Activated gamma-delta T cell treated with Interleukin-2 at 50 U/mL for 16 hours (primary cell): ENCODE measurements at places on chromosomes 7 and 10.

DNA sequence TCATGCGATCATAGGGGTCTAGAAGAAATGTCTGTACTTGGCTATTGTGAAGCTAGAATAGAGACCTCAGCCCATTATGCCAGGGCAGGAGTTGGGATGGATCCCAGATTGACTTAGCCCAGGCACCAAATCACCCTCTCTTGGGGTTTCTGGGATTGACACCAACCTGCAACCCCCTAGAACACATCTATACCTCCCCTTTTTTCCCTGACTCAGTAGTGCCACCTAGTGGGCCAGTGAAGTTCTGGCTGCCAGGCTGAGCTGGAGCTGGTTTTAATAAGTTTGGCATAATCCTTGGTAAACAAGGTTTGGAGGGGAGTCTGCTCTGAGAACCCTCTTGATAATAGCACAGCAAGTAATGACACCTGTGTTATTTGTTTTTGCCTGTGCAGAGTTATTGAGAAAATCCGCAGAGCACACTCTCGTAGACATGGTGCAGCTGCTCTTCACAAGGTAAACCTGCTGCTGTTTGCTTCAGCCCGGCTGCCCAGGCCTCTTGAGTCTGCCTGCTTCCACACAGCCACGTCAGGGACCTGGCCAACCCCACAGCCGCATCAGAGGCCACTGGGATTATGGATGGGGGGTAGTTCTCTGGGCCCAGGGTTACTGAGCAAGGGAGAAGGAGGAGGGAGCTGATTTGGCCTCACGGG lies 43.3 kb upstream of the NFKB2 start:
- peak; percentile 70 for DNase-seq

DNA sequence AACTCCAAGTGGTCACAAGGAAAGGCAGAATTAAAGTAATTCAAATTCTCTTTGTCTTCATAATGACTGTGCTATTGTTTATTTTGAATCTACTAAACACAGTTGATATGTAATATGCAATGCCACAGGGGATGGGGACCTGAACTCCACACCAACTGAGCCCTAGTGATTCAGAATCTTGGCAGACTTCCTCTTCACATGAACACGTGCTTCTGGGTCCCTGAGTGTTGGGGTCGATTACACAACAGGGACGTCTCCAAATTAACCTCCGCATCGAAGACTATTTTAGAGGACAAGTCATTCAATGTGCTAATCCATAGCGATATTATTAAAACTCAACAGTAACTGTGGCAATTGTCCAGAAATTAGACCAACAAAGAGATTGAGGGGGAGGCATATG lies 95.3 kb upstream of the CARD11 start:
- DNase-seq = no peak

GRCh38 chr7:34544621-34545020 lies 113.4 kb upstream of the NPSR1 start:
- no peak for DNase-seq

DNA sequence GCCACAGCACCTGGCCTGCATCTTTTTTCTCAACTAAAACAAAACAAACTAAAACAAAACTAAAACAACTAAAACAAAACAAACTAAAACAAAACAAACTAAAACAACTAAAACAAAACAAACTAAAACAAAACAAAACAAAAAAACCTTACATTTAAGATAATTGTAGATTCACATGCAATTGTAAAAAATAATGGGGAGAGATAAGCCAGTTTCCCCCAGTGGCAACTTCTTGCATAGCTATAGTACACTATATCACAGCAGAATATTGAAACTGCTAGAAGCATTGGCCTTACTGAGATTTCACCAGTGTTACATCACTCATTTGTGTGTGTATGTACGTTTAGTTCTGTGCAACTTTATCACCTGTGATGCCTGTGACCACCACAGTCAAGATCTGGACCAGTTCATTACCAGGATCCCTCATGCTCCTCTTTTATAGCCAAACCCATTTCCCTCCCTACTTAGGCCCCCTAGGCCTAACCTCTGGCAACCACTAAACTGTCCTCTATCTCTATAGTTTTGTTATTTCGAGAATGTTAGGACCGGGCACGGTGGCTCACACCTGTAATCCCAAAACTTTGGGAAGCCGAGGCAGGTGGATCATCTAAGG lies 9.3 kb downstream of the FXYD4 start:
- no peak for DNase-seq

DNA sequence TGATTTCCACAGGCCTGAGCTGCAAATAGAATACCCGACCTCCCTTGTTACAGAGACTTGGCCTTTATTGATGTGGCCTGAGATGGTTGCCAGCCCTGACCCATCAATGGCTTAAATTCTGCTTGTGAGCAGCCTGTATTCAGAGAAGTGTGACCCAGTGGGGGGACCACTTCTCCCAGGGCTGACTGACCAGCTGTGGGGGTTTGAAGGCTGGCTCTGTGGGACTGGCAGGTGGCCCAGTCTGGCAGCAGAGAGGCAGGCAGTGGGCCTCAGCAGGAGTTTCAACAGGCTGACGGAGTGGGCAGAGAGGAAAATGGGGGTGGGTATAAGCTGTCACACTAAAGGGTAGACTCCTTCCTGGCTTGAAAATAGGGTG lies 12.2 kb upstream of the PPIF start:
- no peak for DNase-seq

DNA sequence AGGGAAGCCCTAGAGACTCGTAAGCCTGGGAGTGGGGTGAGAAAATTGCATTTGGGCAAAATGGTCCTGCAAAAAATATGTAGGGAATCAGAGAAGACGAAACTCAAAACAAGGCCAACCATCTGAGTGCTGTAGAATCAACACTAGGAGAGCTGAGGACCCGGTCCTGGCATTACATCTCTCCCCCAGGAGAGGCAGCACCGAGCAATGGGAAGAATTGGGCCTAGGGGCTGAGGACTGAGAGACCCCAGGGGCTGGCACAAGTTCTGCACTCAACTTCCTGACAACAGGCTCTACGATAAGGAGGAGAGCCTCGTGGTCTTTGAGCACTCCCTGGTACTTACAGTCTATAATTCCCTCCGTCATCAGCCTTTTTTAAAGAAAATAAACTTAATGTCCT lies 47.6 kb downstream of the BPGM start:
- no peak for DNase-seq

GRCh38 chr7:138382862-138383565 lies 77.0 kb upstream of the TRIM24 start:
- no peak for DNase-seq

DNA sequence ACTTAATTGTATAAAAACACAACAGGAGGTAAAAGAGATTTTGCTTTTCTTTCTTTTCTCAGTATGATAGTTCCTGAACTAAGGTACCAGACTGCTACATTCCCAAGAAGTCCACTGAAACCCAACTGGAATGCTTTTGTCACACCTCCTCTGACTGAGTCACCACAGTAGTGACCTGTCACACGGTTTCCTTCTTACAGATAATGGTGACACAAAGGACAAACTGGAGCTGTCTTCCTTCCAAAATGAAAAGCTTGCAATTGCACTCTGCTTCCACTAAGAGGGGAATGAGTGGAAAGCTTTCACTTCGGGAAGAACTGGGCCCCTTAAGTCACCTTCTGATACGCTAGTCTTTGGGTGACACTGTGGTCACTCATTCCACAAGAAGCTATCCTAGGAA lies 122.2 kb downstream of the KMT2E start:
- no peak for DNase-seq

DNA sequence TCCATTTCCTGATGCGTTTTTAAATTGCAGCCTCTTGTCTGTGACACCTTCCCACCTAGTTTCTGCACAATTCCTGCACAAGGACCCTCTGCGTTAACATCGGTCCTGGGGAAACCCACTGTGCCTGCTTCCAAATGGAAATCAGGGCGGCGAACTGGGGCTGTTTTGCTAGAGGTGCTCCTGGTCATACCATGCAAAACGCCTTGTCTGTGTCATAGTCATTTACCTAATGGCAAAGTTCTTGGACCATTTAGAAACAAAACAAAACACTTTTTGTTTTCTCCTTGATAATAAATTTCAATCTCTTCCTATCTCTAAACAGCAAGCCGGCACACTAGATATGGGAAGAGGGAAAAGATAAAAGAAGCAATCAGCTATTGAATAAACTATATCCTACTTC lies 206.9 kb upstream of the KLF14 start:
- no peak for DNase-seq

- DNase-seq = no peak
Observed at GRCh38 chr10:102676534-102677315, 32.4 kb downstream of the TRIM8 start.

- no peak for DNase-seq
Observed at GRCh38 chr10:7378602-7379403, 32.0 kb downstream of the SFMBT2 start.

DNA sequence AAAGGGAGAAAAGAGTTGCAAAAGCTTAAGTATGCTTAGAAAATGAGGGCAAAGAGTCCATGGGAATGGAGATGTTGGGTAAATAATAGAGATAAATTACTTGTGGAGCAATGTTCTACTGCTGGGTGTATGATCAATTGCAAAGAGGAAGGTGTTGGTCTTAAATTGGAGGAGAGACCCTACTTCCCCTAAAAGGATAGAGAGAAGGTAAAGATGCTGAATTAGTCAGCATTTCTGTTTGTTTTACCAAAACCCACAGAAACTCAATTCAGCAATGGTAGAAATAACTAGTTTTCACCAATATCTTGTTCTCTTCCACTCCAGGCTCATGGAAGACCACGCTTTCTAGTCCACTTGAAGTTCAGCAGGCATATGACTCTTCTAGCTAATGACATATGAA lies 32.1 kb downstream of the ASB4 start:
- DNase-seq = no peak

GRCh38 chr10:103120977-103121735 lies 71.9 kb downstream of the NT5C2 start:
- DNase-seq = no peak

GRCh38 chr10:92052088-92052487 lies 128.5 kb downstream of the BTAF1 start:
- no peak for DNase-seq

DNA sequence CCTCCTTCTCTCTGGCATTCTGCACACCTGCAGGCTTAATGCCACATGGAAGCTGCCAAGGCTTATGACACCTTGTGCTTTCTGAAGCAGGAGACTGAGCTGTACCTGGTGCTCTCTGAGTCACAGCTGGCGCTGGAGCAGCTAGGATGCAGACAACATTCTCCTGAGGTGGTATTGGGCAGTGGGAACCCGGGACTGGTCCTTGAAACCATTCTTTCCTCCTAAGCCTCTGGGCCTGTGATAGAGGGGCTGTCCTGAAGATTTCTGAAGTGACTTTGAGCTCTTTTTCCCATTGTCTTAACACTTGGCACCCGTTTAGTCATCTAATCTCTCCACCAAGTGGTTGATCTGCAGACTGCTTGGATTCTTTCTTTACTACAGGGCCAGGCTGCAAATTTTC lies 508.4 kb downstream of the TFEC start:
- no peak for DNase-seq

- DNase-seq = no peak
Observed at GRCh38 chr7:48515171-48515570, 343.9 kb downstream of the ABCA13 start.

DNA sequence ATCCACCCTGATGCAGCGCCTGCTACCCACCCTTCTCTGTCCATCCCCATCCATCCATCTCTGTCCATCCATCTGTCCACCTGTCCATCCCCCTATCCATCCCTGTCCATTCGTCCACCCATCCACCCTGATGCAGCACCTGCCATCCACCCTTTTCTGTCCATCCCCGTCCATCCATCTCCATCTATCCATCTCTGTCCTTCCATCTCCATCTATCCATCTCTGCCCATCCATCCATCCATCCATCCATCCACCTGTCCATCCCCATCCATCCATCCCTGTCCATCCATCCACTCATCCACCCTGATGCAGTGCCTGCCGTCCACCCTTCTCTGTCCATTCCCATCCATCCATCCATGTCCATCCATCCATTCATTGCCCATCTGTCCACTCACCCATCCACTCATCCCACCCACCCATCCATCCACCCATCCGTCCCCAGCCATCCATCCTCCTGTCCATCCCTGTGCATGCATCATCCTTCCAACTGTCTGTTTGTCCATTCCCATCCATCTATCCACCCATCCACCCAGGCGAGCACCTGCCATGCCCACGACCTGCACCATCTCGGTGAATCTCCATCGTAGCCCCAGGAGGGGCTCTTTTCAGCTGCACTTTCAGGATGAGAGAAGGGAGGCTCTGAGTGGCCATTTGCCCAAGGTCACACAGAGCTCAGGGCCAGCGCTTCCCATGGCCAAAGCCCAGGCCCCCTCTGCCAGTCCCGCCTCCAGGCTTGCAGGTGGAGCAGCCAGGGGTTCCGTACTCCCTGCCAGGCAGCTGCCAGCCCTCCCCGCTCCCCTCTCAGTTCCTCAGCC lies 137.4 kb downstream of the LHPP start:
- DNase-seq = no peak

GRCh38 chr7:8536431-8536830 lies 103.0 kb downstream of the NXPH1 start:
- DNase-seq = no peak

GRCh38 chr10:44422153-44422552 lies 37.3 kb upstream of the CXCL12 start:
- DNase-seq = no peak

DNA sequence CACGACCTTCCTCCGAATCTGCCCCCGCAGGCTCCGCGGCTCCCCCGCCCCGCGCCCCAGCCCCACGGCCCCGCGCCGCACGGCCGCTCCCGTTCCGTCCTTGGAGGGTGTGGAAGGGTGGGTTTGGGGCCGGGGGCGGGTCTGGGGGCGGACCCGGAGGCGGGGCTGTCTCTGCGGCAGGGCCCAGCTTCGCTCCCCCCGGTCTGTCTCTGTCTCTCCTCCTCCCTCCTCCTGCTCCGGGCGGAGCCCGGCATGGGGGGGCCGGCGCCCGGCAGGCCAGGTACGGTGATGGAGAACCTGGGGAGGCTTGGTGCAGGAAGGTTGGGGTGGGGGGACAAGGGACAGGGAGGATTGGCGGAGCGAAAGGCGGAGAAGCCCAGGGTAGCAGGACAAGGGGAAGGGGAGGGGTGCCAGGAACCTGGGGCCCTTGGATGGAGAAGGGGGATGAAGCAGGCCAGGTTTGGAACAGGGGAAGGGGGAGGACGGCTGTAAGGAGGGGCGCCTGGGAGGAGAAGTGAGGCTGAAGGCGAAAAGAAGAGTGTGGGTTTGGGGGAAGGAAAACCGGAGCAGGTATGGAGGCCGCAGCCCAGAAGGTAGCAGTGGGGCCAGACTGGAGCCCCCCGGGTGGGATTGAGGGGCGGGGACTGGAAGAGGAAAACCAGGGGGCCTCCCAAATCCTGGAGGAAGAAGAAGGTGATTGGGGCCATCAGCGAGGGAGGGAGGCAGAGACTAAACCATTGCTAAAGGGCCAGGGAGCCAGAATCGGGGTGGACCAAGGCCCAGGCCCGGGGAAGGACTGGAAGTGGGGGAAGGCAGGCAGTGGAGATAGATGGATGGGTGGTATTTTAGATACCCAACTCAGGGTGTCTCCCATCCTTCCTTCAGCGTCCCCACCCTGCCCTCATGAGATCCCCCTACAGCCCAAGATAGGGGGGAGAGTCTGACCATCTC lies at the start of gene NYAP1:
Gene NYAP1 (plus strand): TSS at position 206 of the 951 bp plus-strand sequence. CDS start 1,385 bp downstream, outside the sequence.
- DNase-seq = peak; percentile 48
